Sigmoid colon (tissue), 7 donors: ENCODE measurements at places on chromosomes 1 and 21. TPM values are rescaled to one million over a fixed set of nuclear protein-coding genes. Genes with fewer than 3 reads are reported as not detected.

- no peaks in the 10 kb centered on the region for H3K4me1 ChIP-seq
- H3K27ac ChIP-seq = no peak overlapping the region
- DNase-seq = no peak
- H3K27me3 ChIP-seq = no peaks in the 10 kb centered on the region
- H3K4me3 ChIP-seq = no peak overlapping the region
- H3K36me3 ChIP-seq = no peaks in the 10 kb centered on the region
Observed at GRCh38 chr1:47522935-47523834, 85.3 kb downstream of the FOXD2 start.

- H3K4me3 ChIP-seq = no peak overlapping the region
- DNase-seq = peak; percentile 57
- H3K36me3 ChIP-seq = no peaks in the 10 kb centered on the region
- no peak overlapping the region for H3K27ac ChIP-seq
- H3K27me3 ChIP-seq = no peaks in the 10 kb centered on the region
- H3K4me1 ChIP-seq = peaks cover 25% of the 10 kb centered on the region
Observed at GRCh38 chr21:44441581-44442265, 13.6 kb upstream of the LRRC3 start.

The BRINP3 gene
- total RNA-seq = 0.36 TPM

The FCRL5 gene
- not detected for total RNA-seq

DNA sequence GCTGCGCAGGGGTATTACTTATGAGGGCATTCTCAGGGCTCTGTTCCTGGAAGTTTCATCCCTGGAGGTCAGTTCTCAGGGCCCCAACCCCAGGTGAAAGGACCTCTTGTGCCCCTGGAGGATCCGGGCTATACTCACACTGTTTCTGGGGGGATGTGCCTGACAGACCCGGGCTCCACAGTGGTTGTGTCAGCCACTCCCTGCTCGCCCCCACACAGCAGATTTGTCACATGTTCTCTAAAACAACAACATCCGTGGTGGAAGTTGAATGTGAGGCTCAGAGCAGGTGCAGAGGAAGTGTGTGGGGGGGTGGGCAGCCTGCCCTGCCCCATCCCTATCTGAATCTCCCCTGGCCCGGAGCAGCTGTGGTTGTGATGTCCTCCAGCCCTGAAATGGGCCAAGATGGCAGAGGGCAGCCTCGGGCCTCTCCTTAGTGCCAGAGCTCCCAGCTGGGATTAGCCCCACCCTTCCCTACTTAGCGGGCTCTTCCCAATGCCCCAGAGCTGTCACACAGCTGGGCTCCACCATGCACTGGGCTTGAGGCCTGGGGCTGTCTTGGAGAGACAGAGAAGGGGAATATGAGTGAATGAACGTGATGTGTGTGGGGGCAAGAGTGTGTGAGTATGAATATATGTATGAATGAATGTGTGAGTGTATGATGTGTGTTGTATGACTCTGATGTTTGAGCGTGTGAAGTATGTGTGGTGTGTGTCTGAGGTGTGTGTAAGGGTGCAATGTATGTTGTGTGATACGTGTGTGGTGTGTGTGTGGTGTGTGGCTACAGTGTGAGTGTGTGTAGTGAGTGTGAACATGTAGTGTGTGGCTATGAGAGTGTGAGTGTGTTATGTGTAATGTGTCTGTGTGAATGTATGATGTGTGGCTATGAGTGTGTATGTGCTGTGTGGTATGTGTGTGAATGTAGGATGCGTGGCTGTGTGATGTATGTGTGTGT lies 1.5 kb upstream of the FCMR start:
- H3K36me3 ChIP-seq = no peaks in the 10 kb centered on the region
- no peak overlapping the region for H3K27ac ChIP-seq
- no peak for DNase-seq
- H3K4me1 ChIP-seq = no peaks in the 10 kb centered on the region

- H3K27me3 ChIP-seq = no peaks in the 10 kb centered on the region
- no peak overlapping the region for H3K4me3 ChIP-seq
- H3K36me3 ChIP-seq = no peaks in the 10 kb centered on the region
- H3K27ac ChIP-seq = no peak overlapping the region
- DNase-seq = no peak
Observed at GRCh38 chr1:198125995-198126735, 30.6 kb upstream of the NEK7 start.

The SPRR5 gene
- not detected for total RNA-seq

The OR2T2 gene
- not detected for total RNA-seq

The SPRR2B gene
- total RNA-seq = not detected

The TGFB2 gene
- 6.3 TPM for total RNA-seq

DNA sequence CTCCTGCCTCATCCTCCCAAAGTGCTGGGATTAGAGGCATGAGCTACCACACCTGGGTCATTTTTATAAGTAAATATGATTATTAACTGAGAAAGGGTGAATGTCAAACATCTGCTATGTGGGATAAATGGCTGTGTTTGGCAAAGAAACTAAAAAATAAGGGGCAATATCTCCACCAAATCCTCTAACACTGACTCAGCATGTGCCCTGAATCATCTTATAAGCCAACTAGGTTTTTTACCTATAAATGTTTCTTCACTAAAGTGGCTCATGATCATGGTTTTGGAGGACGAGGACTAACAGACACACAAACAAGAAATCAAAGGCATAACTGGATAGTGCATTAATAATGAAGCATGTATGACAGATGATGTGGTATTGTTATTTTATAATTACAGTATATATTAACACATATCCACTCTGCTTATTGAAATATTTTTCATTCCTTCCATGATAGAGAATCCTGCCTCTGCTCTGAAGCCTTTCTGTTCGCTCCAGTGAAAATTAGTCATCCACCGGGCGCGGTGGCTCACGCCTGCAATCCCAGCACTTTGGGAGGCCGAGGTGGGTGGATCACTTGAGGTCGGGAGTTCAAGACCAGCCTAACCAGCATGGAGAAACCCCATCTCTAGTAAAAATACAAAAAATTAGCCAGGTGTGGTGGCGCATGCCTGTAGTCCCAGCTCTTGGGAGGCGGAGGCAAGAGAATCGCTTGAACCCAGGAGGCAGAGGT lies 11.7 kb upstream of the ARHGAP29 start:
- no peak overlapping the region for H3K4me3 ChIP-seq
- H3K27me3 ChIP-seq = no peaks in the 10 kb centered on the region
- H3K36me3 ChIP-seq = no peaks in the 10 kb centered on the region
- no peak overlapping the region for H3K27ac ChIP-seq
- peaks cover 9% of the 10 kb centered on the region for H3K4me1 ChIP-seq

The FNDC10 gene
- 0.82 TPM for total RNA-seq

GRCh38 chr1:198498881-198499280 lies 41.6 kb downstream of the ATP6V1G3 start:
- no peaks in the 10 kb centered on the region for H3K27me3 ChIP-seq
- H3K4me3 ChIP-seq = no peak overlapping the region
- DNase-seq = no peak
- no peak overlapping the region for H3K27ac ChIP-seq
